Sciatic nerve (tissue), 2 donors: ENCODE measurements at places on chromosomes 3 and 15. TPM values are rescaled to one million over a fixed set of nuclear protein-coding genes. Genes with fewer than 3 reads are reported as not detected.

DNA sequence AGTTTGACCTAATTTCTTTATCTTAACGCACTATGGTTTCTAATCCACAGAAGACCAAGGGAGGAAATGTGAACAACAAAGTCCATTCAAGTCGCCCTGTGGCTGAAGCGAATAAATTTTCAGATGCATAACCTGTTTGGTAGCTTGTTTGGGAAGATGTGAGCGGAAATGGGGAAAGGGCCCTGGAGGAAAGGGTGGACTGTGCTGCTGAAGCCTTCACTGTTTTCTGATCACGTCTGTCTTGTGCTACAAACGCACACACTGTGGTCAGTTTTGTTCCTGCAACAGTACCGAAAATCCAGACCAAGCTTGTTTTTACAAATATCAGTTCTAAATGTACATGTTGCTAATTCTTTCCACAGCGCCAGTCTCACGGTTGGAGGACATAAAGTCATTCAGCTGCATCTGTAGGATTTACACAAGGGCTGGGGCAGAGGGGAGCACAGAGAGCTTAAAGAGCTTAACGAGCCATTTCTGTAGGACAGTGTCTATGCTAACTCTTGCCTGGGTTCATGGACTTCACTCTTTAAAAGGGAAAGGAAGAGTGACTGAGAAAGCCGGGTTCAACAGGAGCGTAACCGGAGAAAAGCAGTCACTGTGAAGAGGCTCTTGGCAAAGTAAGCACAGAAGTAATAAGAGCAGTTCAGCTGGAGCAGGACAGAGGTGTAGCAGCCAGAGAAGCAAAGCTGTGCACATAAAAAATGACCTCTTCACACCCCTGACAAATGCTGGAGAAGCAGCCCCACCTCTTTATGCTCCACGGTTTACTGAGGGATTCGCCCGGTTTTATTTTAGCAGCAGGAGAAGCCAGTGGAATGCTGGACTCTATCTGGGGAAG, 66.6 kb downstream of the USF3 start:
- DNase-seq = no peak

GRCh38 chr3:151974067-151974466, 100.6 kb downstream of the SUCNR1 start:
- no peak for DNase-seq

- DNase-seq = no peak
Measured at GRCh38 chr3:103127737-103128136, 692.9 kb downstream of the ZPLD1 start.

C3orf85 gene
- total RNA-seq = not detected

GRCh38 chr3:141250342-141250741, 18.7 kb downstream of the PXYLP1 start:
- no peak for DNase-seq

GRCh38 chr3:43884581-43884980, 193.8 kb downstream of the ABHD5 start:
- DNase-seq = no peak

GRCh38 chr15:85706779-85707518, 87.8 kb downstream of the KLHL25 start:
- DNase-seq = no peak

- no peak for DNase-seq
Measured at GRCh38 chr3:120274739-120275167, 10.3 kb downstream of the GPR156 start.

PLCB2 gene
- total RNA-seq = 43.4 TPM

LRRIQ4 gene
- total RNA-seq = not detected

- no peak for DNase-seq
Measured at GRCh38 chr3:31508452-31509146, 24.1 kb upstream of the STT3B start.

GRCh38 chr3:128505771-128506170, 12.8 kb upstream of the GATA2 start:
- DNase-seq = no peak

- no peak for DNase-seq
Measured at GRCh38 chr3:135491491-135492205, 473.9 kb upstream of the PPP2R3A start.

GRCh38 chr3:117836296-117836695, 1126.7 kb downstream of the TUSC7 start:
- DNase-seq = no peak

DNA sequence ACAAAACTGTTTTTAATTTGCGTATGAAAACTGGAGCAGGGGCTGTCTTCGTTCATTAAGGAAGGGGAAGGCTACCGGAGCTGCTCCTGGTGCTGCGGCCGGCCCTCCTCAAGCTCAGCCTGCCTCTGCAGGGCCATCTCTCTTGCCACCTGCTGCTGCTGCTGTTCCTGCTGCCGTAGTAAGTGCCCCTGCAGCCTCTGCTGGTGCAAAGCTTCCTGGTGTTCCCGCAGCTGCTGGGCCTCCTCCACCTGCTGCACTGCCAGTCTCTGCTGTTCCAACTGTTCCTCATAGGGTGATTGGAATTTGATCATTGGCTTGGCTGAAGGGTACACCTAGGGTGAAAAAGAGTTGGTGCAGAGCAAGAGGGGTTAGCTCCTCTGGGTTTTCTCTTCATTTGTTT, 66.0 kb downstream of the GOLIM4 start:
- DNase-seq = no peak

DNA sequence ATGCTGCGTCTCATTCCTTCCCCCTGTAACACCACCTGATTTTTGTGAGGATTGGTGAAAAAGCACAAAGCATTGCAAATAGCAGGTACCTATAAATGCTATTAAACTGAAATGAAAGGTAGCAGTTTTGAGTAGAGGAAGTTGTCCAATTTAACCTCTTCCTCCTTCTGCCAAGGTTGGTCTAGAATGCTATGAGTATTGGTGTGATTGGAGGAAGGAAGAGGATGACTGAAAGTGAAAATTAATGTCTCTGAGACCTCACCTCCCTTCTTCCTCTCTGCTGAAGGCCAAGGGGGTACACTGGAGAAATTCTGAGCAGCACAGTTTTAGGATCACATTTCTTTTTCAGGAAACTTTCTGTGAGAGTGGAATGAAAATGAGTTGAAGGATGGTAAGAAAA, 94.4 kb downstream of the DTWD1 start:
- DNase-seq = no peak

DNA sequence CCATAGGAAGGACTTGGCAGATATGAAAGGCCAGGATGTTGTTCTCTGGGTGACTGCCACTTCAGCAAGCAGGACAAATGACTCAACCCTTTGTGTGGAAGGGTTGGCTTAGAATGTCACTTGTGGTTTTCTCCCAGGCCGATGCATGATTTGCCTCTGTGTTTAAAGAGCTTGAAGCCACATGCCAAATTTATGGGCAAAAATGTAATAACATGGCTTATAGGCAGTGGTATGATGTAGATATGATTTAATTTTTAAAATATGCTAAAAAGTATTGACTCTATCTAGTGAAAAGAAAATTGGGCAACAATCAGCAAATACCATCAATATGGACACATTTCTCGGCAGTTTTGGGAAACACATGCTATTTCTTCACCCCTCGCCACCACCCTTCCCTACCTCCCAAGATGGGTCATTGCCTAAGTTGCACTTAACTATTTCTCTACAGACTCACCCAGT, 114.6 kb downstream of the CYP19A1 start:
- DNase-seq = no peak

DNA sequence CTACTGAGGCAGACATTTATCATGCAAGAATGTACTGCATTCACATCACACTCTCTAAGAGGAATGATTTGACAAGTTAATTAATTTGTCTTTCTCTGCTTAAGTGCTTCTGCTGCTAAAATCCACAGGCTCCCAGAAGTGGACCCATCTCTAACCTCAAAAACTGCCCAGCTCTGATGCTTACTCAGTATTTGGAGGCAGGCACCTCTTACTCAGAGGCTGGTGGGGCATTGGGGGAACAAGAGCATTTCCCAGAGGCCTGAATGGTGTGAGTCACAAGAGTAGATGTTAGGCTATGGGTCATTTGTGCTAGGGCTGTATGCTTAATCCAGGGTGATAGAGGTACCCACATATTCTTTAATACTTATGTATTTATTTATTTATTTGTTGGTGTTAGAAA, 34.4 kb upstream of the HCN4 start:
- DNase-seq = no peak

GRCh38 chr15:65192016-65192415, 6.9 kb upstream of the CLPX start:
- DNase-seq = no peak

- no peak for DNase-seq
Measured at GRCh38 chr3:56019490-56020146, 448.6 kb downstream of the ERC2 start.

DNA sequence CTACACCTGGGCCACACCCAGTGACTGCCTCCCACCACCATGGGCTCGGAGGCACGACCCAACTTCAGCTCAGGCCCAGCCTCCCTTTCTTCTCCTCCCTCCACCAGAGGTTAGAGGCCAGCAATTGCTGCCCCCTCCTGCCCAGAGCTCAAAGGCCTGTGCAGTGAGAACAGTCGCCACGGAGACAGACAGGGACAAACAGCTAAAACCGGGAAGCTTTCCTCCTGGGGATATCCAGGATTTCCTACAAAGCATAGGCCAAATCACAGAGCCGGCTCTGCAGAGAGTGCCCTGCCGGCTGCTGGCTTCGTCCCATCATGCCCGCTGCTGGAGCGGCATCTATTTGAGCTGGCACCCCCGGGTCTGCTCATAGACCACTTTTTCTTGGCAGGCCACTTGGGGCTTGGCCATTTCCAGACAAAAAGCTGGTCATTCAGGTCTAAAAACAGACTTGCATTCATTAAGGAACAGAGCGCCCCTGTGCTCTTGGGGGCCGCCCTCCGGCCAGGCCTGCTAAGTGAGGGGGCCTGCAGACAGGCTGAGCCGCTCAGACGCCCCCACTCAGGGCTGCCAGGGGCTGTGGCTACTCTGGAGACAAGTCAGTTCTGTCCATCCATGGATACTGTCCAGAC, 17.5 kb downstream of the GRAMD2A start:
- DNase-seq = peak; percentile 79

GOLGA8R gene
- total RNA-seq = 15.6 TPM

DNA sequence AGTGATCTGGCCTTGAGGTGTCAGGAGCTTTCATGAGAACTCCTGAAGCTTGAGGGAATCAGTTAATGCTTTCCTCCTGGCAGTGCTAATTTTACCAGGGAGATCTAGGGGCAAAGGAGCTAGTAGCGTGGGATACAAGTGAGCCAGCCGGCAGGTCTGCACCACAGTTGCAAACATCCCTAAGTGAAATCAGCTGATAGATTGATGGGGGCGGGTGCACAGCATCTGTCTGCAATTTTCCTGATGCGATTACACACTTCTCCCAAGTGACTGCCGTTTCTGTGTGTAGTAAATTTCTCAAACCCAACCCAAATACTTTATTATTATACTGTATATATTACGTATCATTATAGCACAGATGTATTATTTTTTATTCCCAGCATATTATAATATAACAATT, 304.5 kb downstream of the AGBL1 start:
- DNase-seq = no peak

- DNase-seq = no peak
Measured at GRCh38 chr3:20310629-20311028, 124.6 kb upstream of the SGO1 start.
